IPS DF 19.7 (cell line): ENCODE measurements at places on chromosomes 11 and 22.

GRCh38 chr11:119155733-119156492 lies 7.1 kb downstream of the ABCG4 start:
- DNase-seq, result no peak

GRCh38 chr11:113035708-113036107 lies 74.5 kb downstream of the NCAM1 start:
- DNase-seq, result no peak

- DNase-seq, result no peak
Measured at GRCh38 chr11:67694875-67695555, 20.6 kb upstream of the ALDH3B2 start.

GRCh38 chr22:20400606-20401375 lies 6.8 kb downstream of the ZNF74 start:
- DNase-seq, result no peak

- no peak for DNase-seq
Measured at GRCh38 chr22:17103351-17103750, 17.8 kb downstream of the TMEM121B start.

- no peak for DNase-seq
Measured at GRCh38 chr11:64593156-64594105, 2.4 kb downstream of the SLC22A12 start.

DNA sequence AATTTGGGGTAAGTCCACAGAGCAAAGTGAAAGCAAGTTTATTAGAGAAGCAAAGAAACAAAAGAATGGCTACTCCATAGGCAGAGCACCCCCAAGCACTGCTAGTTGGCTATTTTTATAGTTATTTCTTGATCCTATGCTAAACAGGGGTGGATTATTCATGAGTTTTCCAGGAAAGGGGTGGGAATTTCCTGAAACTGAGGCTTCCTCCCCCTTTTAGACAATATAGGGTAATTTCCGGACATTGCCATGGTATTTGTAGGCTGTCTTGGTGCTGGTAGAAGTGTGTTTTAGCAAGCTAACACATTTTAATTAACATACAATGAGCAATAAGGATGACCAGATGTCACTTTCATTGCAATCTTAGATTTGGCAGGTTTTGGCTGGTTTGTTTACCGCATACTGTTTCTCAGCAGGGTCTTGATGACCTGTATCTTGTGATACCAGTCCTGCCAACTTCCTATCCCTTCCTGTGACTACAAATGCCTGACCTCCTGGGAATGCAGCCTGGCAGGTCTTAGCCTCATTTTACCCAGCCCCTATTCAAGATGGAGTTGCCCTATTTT lies 937 bp upstream of the C1QTNF6 start:
- DNase-seq, result no peak

GRCh38 chr11:66889960-66890359 lies 33.1 kb downstream of the LRFN4 start:
- no peak for DNase-seq

GRCh38 chr22:22099833-22100812 lies 117.5 kb upstream of the TOP3B start:
- no peak for DNase-seq

GRCh38 chr11:117110294-117110950 lies 12.2 kb upstream of the SIK3 start:
- no peak for DNase-seq

DNA sequence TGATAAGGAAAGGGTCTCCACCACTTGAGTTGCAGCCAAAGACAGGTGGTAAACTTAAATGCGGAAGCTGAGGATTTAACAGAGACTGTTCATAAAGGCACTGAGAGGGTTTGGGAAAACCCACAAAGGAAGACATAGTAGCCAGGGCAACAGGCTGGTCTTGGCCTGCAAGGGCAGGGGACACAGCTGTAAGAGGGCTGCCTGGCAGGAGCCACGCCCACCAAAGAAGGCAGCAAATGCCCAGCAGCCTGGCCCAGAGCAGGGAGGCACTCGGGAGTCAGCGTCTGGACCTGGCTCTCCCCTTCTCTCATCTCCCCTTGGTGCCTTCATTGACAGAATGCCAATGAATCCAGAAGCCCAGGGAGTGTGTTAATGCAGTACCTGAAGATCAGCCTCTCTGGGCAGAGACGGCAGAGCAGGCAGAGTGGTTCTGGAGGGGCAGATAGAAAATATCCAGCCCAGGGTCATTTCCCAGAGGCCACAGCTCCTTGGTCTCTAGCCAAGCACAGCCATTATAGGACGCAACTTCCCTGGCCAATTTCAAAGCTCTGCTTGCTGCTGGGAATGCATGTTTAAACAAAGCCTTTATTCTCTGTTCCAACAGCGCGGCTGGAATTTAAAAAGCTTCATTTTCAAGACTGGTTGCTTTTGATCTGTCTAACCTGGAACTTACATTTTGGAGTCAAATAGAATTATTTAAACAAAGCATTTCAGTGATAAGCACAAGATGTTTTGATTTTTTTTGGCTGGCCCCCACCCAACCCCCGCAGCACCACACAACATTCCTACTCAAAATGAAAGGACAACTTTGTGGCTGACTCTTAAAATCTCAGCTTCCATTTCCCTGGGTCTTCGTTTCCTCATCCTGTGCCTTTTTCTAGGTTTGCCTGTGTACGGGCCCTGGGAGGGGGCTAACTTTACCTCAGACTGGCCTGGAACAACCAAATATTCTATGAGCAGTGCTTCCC lies 125.6 kb upstream of the LMO1 start:
- no peak for DNase-seq

DNA sequence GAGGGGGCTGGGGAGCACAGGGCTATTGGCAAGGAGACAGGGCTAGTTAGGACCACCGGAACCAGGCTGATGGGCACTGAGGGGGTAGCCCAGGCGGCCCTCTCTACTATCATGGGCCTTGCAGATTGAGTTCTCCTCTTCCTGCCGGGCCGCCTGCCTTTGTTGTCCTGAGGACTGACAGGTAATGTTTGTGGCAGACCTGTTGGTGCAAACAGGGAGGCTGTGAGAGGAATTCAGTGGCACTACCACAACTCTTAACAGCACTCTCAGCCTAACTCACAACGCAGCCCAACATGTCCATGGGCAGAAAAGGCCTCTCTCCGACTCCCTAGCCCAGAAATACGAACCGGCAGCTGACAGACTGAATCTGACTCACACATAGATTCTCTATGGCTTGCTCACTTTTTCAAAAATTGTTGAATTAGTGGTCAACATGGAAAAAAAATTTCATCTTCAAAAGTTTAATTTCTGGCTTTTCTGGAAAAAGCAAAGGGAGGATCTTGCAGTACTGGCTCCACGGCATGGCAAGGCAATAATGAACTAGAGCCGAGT lies 11.4 kb downstream of the KCNJ5 start:
- DNase-seq, result no peak

GRCh38 chr22:42283278-42284201 lies 13.1 kb upstream of the TCF20 start:
- no peak for DNase-seq

DNA sequence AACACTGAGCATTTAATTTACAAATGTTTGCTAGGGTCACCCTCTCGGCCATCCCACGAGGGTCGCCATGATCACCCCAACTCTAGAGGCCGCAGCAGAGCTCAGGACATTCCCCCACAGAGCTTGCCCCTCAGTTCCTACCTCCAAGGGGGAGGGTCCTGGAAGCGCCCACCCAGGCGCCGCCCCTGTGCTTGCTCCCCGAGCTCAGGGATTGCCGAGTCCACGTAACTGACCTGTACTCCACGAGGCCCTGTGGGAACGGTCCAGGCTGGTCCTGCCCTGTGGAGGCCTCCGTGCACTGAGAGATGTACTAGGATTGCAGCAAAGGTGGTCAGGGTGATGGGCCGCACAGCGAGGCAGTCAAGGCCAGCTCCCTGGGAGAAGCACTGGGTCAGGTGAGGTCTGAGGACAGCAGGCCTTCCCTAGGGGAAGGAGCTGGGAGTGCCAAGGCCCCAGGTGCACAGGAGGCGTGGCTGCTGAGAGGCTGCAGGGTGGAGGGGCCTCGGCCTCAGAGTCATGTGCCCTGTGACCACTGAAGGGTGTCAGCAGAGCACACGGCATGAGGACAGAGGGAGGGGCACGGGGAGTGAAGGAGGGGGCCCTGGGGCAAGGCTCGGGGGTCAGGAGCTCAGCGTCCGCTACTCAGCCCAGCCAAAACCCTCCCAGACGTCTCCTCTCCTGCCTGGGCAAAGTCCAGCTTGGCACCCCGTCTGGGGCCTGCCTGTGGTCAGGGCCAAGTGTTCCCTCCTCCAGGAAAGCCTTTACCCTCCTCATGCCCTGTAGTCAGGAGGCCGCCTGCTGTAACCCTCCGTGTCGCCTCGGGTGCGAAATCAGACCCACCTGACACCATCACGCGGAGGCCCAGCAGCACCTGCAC lies 2.4 kb upstream of the MIOX start:
- DNase-seq, result no peak

DNA sequence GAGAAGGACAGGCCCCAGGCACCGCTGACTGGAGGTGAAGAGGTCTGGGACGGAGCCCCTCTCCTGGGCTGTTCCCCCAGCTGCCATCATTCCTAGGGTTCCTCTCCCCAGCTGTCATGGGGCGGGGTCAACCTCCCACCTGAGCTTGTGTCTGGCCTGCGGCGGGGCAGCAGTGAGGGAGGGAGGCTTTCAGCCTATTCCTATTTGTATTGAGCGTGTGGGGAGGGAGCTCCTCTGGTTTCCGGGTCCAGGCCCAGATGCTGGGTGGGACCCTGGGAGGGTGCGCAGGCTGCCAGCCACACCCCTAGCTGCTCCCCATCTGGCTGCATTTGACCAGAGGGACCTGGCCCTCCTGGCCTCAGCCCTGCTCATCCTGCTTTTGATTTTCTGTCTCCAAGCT lies 13.7 kb downstream of the TSPAN4 start:
- DNase-seq, result no peak

DNA sequence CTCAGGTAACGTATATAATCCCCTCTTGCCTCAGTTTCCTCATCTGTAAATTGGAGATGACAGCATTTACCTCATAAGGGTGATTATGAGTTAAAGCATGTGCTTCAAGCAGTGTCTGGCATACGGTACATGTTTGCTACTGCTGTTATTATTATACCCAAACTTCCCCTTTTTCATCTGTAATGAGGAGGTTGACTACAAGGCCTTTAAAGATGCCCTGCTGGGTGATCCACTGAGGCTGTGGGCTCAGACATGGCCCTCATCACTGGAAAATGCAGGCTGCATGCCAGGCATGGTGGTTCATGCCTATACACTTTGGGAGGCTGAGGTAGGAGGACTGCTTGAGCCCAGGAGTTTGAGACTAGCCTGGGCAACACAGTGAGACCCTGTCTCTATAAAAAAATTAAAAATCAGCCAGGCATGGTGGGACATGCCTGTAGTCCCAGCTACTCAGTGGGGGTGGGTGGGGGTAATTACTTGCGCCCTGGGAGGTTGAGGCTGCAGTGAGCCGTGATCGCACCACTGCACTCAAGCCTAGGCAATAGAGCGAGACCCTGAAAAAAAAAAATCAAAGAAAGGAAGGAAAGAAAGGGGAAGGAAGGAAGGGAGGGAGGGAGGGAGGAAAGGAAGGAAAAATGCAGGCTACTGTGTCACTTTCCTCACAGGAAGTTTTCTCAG lies 4.3 kb downstream of the PIK3IP1 start:
- no peak for DNase-seq

DNA sequence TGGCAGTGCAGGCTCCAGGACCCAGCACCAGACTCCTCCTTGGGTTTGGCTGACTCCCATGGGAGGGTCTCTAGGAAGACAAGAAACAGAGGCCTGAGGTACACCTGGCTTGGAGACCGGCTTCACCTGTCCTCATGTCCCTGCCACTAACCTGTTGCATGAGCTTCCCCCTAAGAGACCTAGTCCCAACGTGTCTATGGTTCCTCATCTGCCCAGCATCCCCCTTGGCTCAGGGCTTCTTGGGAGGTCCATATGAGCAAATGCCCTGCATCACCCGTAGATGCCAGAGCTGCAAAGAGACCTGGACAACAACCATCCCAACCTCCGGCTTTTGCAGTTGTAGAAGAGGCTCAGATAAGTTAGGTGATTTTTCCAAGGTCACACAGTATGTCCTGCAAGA lies 123.5 kb downstream of the BUD13 start:
- no peak for DNase-seq

GRCh38 chr11:15649371-15650104 lies 534.8 kb downstream of the INSC start:
- DNase-seq, result no peak

- DNase-seq, result no peak
Measured at GRCh38 chr11:112613051-112613972, 347.9 kb upstream of the NCAM1 start.

- no peak for DNase-seq
Measured at GRCh38 chr11:65651589-65652510, 10.9 kb downstream of the RELA start.

DNA sequence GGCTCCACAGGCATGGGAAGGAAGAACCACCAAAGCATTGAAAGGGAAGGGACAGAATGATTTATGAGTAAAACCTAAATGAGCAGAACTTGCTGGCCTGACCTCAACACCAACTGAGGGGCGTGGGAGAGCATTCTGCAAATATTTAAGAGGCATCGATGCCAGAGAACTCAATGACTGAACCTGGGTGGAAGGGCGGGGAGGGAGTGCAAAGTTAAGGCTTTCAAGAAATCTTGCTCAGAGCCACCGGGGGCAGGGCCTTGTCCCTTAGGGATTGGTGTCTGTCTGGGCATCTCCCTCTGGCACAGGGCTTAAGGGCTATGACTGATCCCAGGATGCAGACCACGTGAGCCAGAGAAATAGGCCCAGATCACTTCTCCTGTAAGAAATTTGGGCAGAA lies 137.1 kb downstream of the ADAMTS15 start:
- no peak for DNase-seq

- no peak for DNase-seq
Measured at GRCh38 chr11:130180896-130181294, 21.3 kb downstream of the ST14 start.

DNA sequence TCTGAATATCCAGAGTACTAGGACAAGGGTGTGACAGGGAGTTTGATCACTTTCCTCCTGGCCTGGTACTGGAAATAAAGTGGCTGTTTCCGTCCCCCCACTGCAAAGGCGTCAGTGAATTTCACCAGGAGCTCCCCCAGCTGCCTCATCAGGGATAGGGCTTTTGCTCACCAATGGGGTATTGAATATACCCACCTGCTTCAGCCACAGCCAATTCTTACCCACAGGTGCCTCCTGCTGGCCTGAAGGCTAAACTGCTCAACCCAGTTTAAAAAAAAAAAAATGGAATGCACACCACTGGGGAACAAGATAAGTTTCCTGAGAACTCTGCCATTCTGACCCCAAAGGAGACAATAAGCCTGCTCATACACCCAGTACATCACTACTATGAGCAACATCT lies 65.3 kb upstream of the MS4A8 start:
- DNase-seq, result peak; percentile 15

DNA sequence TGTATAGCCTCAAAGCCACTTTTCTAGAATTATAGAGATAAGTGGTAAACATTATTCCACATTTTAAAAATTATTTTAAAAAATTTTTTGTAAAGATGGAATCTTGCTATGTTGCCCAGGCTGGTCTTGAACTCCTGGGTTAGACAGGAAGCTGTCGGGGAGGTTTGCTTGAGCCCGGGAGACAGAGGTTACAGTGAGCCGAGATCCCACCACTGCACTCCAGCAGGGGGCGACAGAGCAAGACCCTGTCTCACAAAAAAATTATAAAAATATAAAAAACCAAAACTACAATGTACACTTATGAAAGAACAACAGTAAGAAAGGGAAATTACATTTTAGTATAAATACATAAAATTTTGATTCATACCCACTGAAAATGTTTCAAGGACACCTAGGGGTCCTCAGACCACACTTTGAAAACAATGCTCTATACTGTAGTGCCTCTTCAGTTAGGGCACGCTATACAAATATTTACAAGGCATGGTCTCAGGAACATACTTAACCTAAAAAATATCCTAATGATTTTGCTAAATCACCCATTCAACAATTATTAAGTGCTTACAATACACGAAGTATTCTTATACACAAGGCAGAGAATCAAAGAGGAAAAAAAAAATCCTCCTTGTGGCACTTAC lies 111.2 kb downstream of the MRTFA start:
- no peak for DNase-seq
